Activated T-cell treated with anti-CD3 and anti-CD28 coated beads for 4 hours (primary cell): ENCODE measurements at places on chromosomes 11 and 22.

DNA sequence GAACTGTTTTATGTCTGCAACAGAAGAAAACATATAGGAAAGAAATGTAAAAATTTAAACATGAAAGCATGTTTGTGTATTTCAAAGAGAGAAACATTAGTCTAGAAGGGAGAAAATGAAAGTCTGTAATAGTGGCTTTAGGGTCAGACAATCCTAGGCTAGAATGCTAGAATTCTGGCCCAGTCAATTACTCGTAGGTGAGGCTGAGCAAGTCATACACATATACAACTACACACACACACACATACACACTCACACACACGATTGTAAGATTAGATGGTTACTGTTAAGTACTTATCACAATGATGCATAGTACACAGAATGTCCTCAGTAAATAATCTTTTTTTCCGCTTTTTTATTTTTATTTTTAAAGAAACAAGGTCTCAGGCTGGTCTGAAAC is 37.7 kb upstream of the PCF11 start:
- DNase-seq, result no peak

GRCh38 chr22:37379085-37379484 is 48.2 kb downstream of the ELFN2 start:
- no peak for DNase-seq

DNA sequence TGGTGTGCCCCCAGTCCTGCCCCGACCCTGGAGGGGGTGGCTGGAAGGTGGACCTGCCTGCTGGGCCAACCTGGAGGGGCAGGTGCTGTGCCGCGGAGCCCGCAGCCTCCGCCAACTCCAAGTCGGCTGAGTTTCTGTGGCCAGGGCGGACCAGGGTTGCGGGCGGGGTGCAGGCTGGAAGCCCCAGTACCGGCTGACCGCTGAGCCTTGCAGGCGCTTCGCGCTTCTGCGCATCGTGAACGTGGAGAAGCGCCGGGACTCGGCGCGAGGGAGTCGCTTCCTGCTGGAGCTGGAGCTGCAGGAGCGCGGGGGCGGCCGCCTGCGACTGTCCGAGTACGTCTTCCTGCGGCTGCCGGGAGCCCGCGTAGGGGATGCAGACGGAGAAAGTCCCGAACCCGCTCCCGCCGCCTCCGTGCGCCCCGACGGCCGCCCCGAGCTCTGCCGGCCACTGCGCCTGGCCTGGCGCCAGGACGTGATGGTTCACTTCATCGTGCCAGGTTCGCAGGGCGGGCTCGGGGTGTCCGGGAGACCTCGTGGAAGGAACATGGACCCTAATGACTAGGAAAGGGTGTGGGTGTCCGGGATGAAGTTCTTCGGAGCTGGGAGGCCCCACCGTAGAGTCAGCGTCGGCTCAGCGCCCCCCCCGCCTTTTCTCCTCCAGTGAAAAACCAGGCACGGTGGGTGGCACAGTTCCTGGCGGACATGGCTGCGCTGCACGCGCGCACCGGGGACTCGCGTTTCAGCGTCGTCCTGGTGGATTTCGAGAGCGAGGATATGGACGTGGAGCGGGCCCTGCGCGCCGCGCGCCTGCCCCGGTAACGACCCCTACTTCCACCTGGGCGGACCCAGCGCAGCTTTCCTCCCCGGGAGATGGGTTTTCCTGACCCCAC is 10.2 kb downstream of the B4GALNT4 start:
- DNase-seq, result no peak

DNA sequence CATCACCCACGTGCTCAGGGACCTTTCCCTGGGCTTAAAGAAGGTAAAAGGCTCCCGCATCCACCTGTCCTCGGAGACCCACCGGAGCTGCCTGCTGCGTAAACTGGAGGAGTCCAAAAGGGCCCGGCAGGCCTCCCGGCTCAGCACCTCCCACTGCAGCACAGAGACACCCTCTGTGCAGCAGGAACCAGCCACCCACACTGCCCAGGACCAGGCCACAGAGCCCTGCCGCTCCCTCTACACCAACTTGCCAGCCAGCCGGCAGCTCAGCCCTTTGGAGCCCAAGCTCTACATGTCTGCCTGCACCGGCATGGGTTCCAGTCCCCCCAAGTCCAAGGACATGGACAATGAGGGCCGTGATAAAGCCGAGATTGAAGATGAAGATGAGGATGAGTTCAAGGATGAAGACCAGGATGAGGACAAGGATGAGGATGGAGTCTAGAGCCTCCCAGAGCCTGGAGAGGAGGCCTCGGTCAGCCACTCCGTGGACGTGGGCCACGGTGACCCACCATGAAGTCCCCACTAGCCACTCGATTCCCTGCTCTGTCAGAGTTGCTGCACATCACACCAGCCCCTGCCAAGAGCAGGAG is 4.2 kb downstream of the CCDC116 start:
- DNase-seq, result no peak

- no peak for DNase-seq
These were observed 16.4 kb upstream of the CSRP3 start for GRCh38 chr11:19218216-19218615.

- DNase-seq, result no peak
These were observed 143.7 kb downstream of the SNX19 start for GRCh38 chr11:130772266-130773227.

GRCh38 chr11:1829039-1829820 is 5.6 kb upstream of the SYT8 start:
- DNase-seq, result no peak

GRCh38 chr22:44735518-44736428 is 16.6 kb upstream of the ARHGAP8 start:
- DNase-seq, result peak; percentile 85
